ENCODE measurements at places on chromosomes 3 and 15.

DNA sequence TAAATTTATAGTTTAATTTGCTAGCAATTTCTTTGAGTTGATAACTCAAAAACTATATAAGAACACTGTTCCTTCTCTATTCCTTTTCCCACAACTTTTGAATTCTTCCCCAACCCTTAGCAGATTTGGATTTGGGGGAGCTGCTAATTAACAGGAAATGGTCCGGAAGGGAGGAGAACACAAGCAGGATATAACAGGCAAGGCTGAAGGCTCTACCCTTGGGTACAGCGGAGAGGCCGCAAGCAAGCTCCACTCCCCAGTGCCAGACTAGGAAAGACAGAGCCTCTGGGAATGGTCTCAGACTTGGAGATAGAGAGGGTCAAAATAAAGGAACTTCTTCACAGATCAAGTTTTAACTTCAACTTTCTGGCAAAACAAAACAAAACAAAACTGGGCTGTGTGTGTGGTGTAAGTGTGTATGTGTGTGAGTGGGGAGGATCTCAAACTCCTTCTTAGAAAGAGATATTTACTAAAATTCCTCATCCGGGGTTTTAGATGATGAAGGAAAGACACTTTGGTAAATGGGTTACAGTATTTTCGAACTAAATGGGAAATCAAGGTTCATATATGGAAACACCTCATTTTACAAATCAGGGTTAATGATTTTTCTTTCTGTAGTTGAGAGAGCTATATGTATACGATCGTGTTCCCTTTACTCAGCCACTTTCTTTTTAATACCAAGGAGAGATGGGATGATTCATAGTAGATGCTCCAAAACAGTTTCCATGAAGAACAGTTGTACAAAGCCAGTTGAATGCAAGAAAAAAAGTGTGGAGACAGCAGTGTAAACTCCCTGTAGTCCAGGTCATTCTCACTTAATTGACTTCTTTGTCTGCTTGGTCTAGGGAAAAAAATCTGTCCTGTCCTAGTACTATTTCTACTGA, 161.1 kb downstream of the TP63 start:
- no peak for DNase-seq

DNA sequence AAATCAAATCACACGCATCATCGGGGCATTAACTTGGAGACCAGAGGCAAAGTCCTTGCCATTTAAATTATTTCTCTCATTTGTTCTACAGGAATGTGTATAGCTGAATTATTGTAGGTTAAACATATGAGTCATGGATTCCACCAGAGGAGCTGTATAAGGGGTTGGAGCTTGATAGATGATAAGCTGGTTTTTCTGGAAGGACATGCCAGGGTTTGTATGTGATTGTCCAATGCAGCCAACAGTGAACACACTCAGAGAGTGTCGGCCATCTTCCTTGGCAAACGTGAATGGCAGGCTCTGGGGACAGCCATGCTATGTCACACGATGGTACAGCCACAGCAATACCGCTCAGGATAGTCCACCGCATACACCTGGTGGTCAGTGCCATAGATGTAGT, 25.1 kb downstream of the SSUH2 start:
- no peak for DNase-seq

DNA sequence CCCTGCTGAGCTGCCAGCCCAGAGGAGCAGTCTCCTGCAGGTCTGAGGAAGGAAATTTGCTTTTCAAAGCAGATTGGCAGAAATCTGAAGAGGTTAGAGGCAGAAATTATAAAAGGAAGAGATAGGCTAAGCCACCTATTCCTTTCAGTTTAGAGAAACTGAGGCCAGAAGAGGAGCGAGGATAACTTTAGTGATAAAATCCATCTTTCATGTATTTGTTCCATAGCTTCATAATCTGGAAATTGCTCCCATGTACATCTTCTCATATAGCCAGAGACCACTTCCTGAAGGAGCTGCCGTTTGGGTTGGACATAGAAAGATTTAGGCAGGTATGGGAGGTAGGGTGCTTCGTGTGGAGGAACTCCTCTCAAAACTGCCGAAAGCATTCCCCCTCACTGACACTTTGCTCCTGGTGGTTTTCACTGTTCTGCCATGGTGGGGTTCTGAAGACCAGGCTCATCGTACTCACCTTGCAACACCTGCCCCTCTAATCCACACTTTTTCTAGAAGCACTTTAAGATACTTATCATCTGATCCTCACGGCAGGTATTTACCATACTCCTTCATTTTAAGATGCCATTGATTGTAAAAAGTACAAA, 670 bp upstream of the ACAP2 start:
- DNase-seq: no peak

DNA sequence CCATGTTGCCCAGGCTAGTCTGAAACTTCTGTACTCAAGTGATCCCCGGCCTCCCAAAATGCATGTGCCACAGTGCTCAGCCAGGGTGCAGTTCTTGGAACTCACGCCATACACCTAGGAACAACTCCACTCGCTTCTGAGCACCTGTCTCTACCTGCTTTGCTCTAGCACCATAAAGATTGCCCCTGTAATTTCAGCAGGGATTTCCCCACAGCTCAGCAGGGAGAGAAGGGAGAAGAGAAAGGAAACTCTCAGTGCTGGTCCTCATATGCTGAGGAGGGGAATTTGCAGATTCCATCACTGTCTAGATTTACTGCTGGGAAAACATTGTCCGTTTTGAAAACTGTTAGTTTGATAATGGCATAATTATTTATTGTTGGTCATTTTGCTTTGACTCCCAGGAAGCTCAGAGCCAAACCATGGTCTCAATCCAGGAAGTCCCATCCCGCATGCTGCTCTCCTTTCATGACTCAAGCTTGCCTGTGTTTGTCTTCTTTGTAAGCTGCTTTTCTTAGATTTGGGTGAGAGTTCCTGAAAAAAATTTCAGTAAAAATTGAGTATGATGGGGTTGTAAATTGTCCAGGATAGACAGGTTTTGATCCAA, 24.2 kb downstream of the TRIM71 start:
- DNase-seq: no peak

- no peak for DNase-seq
Measured at GRCh38 chr3:98954242-98954641, 52.7 kb upstream of the DCBLD2 start.

- no peak for DNase-seq
Measured at GRCh38 chr3:27360113-27361078, 8.8 kb downstream of the NEK10 start.

DNA sequence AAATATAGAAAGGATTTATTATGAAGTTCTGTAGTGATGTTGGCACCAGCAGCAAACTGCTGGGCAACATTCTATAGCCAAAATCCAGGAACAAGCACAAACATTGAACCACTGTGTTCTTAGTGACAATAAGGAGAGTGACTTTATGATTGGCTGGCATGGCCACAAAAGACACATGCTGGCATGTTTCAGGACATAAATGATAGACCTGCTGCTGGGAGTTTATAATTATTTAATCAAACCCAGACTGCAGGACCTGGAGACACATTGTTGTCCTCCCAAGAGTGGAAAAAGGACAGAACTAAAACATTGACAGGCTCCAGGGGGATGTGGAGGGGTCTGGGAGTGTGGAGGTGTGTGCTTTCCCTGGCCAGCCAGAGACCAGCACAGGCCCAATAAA, 255.3 kb upstream of the LRTM1 start:
- DNase-seq: no peak

GRCh38 chr3:133964547-133964946, 65.2 kb downstream of the SLCO2A1 start:
- DNase-seq: no peak

DNA sequence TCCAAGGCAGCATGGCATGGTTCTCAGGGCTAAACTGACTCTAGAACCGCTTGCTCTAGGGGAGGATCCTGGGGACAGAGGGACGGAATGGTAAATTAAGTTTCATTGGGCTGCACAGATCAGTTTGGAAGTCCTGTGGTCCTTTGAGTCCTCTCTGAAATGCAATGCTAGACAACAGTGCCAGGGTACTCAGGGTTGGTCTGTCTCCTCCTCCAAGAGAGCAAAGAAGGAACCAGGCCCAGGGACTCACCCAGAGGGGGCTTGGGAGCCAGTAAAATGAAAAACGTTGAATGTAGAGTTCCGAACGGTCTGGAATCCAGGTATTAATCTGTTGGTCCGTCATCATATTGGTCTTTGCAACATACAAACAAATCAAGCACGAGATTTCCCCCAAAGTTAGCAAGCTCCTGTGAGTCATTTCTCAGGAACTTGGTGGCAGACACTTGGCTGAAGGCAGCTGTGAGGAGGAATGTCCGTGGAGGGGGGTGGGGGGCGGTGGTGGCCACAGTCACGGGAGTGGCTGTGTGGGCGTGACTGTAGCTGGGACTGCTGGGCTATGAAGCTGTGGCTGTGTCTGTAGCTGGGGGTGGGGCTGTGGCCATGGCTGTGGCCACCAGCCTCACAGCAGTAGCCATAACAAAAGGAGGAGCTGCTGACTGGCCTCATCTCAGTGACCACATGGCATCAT, 361.0 kb downstream of the SHQ1 start:
- DNase-seq: no peak

- DNase-seq: no peak
Measured at GRCh38 chr15:82730022-82730530, 20.4 kb upstream of the AP3B2 start.

DNA sequence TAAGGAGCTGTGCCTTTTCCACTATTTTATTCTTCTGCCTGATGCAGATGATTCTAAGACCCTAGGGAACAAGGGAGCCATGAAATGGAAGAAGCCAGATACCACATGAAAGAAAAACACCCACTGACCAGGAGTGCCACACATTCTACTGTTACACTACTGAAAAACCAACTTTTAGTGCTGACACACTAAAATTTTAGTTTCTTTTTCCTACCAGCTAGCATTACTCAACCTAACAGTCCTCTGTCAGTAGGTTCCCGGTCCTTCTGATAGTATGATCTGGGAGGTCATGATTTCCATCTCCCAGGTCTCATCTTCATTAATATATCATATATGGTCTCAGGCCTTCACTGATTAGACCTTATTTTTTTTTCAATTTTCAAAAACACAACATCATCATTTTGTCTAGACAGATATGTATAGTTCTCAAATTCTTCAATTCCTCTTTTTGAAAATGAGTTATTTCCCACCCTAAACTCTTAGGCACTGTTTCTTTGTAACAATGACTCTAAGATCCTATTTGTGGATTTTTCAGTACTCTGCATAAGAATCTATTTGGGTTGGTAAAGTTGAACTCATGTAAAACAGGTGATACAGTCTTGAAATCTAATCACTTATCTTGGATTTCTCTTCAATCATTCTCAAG, 321.8 kb downstream of the CTNNB1 start:
- DNase-seq: no peak

GRCh38 chr3:27577504-27577903, 93.3 kb upstream of the SLC4A7 start:
- DNase-seq: no peak

GRCh38 chr3:39107388-39108199, at the start of the genes GORASP1 and TTC21A:
Gene GORASP1, minus strand, starts transcription at chr3:39107627. Its CDS starts 86 bp downstream, at chr3:39107541.
Gene TTC21A, plus strand, starts transcription at chr3:39107680. Its CDS starts 158 bp downstream, at chr3:39107838.
- DNase-seq: peak; percentile 22

DNA sequence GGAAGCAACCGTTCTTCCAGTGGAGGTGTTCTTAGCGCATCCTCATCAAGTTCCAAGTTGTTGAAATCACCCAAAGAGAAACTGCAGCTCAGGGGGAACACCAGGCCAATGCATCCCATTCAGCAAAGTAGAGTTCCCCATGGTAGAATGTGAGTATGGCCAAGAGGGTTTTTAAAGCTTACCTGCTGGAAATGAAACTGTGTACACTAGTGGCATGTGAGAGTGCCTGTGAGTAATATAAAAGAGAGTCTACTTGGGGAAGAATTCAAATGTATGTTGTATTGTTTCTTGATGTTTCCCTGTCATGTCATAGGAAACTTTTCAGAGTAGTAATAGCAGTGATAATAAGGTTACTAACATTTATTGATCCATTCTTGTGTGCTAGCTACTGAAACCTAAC, 43.3 kb downstream of the PSMD6 start:
- no peak for DNase-seq

DNA sequence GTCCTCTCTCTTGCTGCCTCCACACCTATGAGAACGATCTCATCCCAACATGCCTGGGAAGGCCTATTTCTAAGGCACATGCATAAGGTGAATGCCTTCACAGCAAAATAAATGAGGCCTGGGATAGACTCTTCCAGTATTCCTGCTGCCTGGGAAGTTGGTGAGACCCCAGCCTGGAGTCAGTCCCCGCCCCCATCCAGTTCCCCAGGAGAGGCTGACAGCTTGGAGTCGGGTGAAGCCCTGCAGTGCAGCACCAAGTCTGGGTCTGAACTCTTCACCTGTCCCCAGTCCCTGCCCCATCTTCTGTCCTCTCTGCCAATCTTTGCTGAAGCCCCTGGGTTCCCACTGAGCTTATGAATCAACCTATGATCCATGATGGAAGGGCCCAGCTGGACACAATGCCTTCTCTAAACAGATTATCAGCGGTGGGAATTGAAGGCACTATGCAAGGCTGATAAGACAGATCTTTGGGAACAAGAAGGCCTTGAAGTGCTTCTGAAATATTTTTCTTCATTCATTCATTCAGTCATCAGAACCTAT, 10.2 kb upstream of the APBA2 start:
- no peak for DNase-seq

- no peak for DNase-seq
Measured at GRCh38 chr3:168112894-168113293, 17.2 kb upstream of the GOLIM4 start.

DNA sequence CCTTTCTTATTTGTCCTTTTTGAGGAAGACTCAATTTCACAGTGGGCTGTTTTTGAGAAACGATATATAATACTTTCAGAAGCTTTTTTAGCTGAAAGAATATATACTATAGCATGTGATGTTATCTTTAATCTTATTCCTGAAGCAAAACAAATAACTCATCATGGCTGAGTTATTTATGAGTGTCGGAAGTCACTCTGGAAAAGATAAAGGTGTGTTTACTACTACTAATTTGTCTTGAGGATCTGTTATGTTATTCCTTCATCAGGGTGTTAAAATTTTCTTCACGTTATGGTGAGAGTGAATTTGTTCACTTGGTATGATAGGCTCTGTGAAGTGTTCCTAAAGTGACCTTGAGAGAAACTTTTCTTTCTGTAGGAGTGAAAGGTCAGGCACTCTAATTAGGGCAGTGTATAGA, 4.7 kb downstream of the TCF12 start:
- no peak for DNase-seq

- no peak for DNase-seq
Measured at GRCh38 chr15:81271761-81272644, 51.9 kb downstream of the STARD5 start.

- DNase-seq: no peak
Measured at GRCh38 chr3:54670201-54671000, 257.5 kb downstream of the LRTM1 start.

GRCh38 chr3:194964809-194965208, 279.1 kb downstream of the FAM43A start:
- no peak for DNase-seq

- no peak for DNase-seq
Measured at GRCh38 chr3:173568623-173569022, 171.1 kb downstream of the NLGN1 start.

DNA sequence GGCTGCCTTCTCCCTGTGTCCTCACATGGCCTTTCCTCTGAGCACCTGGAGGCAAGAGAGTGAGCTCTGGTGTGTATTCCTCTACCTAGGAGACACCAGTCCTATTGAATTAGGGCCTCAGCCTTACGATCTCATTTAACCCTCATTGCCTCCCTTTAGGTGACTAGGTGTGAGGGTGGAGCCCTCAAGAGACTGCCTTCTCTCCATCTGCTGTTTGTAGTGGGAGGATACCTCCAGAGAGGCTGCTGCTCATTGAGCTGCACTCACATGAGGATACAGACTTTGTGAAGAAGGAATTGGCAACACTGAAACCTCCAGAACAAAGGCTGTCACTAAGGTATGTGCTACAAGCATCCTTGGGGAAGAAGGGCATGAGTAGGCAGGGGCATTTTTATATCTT, at the start of gene CCR8:
TSS of gene CCR8 (plus strand) at position 217 of the 400 bp plus-strand sequence. CDS start 2,623 bp downstream, outside the sequence.
- DNase-seq: no peak

GRCh38 chr3:81735334-81735733, 26.1 kb downstream of the GBE1 start:
- no peak for DNase-seq

- no peak for DNase-seq
Measured at GRCh38 chr3:191313296-191313695, 15.9 kb upstream of the CCDC50 start.

Data from stimulated activated CD8-positive, alpha-beta memory T cell treated with anti-CD3 and anti-CD28 coated beads, Interleukin-15, amount 100 ng/mL, for 4 hours (primary cell).